ENCODE measurements at places on chromosomes 2 and 18.

DNA sequence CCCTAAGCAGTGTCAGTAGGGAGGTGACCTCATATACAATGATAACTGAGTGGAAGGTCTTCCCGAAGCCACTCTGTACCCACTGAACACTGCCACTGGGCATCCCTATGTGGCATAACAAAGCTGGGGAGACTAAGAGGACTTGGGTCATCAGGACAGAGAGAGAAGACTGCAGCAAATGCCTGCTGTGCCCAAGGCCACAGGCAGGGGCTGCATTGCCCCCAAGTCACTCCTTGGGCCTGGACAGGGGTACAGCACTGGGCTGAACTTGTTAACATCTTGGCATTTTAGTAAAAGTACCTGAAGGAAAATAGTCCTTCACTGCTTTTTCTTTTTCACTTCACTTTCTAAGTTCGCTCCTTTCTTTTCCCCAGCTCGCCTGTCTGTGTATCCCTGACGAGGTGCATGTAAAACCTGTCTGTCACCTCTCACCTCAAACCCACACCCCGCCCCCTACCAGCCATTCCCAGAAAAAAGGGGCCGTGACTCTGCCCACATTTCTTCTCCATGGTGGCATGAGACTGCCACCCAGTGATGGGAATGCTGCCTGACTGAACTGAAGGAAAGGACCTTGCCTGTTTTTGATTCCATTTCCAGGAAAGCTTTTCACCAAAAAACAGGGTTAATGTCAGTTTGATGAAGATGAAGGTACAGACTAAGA is 62.9 kb downstream of the MTHFD2 start:
- peak; percentile 13 for DNase-seq

GRCh38 chr18:75400366-75400765 is 27.1 kb downstream of the SMIM21 start:
- no peak for DNase-seq

GRCh38 chr2:156087875-156088274 is 244.6 kb downstream of the NR4A2 start:
- no peak for DNase-seq

DNA sequence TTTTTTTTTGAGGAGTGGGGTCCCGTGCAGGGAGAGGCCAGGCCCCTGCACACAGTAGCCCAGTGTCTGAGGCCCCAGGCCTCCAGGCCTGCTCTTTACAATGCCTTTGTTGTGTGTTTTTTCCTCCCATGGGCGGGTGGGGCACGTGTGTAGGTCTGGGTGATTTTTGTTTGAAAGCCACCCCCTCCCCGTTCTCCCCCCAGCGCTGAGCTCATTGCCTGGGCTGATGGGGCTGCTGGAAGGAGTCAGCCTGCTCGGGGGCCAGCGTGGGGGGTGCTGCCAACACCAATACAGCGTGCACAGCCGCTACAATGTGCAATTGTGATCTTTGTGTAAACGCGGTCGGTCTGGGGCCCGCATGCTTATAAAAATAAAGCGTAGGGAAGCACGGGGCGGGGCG is 142.7 kb downstream of the DYSF start:
- DNase-seq = no peak

DNA sequence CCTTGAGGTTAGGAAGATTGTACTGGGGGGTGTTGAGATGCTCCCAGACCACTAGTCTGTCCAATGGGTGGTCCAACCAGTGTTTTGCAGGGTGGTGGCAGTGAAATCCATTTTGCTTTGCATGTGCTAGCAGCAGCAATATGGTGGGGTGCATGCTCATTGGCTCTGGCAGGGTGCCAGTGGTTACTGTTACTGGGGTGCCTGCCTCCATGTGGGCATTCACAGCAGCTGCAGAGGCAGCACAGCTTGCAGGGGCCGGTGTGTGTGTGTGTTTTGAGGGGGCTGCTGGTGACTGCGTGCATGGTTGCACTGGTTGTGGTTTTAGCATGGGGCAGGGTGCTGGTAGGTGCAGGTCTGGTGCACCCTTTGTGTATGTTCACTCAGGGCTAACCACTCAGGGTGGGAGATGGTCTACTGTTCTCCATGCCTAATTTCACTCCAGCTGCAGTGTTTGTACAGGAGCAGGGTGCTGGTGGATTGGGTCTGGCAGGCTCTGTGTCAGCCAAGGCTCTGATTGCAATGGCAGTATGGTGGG is 265.4 kb downstream of the NUP35 start:
- no peak for DNase-seq

DNA sequence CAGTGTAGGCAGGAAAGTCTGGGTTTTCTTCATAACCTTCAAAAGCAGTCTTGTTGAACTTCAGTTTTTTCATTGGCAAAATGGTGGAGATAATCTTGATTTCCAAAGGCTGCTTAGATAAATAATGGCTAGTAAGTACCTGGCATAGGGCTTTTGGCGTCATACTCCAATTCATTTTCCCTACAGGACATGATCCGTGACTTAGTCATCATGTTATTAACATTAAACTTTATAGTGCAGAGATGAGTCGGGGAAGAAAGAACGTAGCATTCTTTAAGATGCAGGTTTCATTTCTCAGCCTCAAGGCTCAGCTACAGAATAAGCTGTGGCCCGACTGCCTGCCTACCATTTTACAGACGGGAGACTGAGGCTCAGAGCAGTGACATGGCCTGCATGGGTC is 64.0 kb downstream of the RALBP1 start:
- peak; percentile 86 for DNase-seq

DNA sequence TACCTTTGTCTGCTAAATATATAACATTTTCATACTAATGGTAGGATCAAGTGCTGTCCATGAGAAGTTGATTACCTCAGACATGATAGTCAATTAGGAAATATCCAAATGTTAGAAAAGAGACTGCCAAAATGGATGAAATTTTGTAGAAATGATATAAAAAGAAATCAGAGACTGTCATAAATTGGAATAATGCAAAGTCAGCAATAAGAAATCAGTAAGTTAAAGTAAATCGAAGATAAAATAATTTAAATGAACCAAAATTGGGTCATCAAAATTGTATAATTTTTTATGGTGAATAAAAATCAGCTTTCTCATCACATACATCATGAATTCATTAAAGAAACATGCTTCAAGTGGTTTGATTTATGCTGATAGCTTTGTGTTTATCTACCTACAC is 165.3 kb upstream of the CDH2 start:
- DNase-seq = no peak

DNA sequence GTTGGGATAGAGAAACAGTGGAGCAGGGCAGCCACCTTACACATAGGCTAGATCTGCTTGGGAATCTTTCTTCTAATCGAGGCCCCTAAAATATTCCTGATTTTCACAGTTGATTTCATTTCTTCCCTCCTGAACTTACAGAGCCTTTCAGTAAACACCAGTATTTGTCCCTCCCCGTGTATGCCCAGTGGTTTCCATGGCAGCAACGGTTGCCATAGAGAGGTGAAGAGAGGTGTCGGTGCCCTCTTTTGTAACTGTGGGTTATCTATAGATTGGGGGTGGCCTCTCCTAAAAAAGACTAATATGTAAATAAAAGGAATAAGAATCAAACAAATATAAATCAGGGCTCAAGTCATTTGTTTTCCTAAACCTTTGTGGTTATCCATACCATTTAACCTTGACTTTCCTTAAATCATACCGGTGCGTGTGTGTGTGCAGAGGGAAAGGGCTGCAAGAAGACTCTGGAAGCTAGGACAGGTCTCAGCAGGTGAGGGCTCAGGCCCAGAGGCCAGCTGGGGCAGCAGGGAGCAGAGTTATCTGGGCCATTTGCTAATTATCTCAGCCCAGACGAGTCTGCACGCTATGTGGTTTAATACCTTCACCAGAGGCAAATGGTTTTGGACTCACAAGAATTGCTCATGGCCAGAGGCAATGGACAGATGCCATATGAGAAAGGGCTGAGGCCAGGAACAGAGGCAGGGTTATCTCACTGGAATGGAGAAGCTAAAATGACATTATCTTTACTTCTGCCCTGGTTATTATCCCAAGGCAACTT is 35.5 kb downstream of the LIPG start:
- DNase-seq = no peak

- no peak for DNase-seq
These were observed 586.8 kb upstream of the CNTNAP5 start for GRCh38 chr2:123438251-123438650.

DNA sequence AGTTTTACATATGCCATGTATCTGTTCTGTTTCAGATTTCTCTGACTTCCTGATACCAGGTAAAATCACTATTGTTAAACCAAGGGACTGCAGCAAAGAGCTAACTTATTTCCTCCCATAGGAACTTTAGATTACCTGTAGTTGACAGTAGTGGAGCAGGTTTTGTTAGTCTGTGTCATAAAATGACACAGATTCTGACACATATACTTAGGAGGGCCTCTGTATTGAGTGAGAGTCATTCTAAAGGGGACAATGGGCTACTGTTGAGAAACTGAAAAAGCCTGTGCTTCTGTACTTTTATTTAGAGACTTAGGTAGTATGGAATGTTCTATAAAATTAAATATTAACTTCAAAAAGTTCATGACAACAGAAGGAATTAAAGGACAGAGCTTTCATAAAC is 48.2 kb downstream of the KCMF1 start:
- no peak for DNase-seq

DNA sequence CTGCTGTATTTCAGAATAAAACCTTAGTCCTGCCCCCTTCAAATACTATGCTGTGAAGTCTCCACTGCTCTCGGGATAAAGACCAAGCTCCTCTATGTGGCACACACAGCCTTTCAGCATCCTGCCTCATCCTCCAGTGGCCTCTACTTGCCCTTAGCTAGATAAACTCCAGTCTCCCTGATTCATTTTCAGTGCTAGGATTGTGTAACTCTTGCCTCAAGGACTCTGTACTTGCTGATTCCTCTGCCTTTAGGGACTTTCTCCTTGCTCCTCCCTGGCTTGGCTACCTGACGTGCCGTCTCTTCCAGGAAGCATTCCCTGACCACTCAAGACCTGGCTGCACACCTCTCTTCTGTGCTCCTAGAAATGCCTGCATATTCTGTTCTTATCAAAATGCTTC is 416.7 kb downstream of the MTX2 start:
- peak; percentile 76 for DNase-seq

DNA sequence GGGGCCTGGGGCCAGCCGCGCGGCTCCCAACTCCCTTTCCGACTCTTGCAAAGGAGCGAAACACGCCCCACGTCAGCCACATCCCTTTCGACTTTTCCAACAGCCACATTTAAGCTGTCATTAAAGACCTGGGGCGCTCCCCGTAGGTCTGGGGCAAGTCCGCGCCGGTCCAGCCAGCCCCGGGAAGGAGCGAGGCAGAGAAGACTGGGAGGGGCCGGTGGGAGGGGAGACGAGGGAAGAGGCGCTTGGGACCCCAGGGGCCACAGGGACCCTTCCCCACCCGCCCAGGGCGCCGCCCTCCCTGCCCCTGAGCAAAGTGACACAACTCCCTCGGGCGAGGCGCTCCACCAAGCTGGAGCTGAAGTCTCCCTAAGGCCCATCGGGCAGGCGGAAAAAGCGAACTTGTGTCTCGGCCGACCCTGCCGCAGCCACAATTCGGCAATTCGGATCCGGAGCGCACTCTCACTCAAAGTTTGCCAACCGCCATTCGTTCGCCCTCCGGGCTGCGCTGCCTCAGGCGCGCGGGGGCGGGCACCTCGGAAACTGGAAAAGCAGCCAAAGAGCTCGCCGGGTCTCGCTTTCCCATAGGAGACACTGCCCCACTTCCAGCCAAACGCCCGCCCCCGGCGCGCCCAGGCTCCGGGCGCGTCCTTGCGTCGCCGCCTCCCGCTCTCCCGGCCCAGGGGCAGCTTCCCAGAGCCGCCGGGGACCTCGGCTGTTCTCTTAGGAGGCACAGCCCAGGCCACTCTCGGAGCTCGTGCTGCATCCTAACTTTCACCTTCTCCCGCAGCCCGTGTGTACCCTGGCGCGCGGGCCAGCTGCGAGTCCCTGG is 1.1 kb upstream of the KCTD1 start:
- peak; percentile 47 for DNase-seq

- DNase-seq = no peak
These were observed 52.6 kb upstream of the CPO start for GRCh38 chr2:206886696-206887095.

DNA sequence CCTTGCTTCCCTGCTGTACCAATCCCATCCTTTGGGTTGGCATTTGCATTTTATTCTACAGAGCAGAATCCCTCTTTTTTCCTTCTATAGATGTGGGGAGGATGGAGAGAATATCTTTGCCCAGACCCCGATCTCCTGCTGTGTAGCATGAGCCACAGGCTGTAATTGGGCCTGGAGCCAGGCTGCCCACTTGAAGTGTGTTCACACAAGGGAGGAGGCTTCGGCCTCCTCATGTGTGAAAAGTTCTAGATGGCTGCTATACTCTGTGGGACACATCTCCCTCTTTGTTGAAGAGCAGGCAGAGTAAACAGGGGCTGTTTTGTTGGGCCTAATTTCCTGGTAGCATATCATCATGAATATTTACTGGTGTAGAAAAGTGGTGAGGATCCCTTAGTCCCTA is 126.3 kb downstream of the XRCC5 start:
- no peak for DNase-seq

DNA sequence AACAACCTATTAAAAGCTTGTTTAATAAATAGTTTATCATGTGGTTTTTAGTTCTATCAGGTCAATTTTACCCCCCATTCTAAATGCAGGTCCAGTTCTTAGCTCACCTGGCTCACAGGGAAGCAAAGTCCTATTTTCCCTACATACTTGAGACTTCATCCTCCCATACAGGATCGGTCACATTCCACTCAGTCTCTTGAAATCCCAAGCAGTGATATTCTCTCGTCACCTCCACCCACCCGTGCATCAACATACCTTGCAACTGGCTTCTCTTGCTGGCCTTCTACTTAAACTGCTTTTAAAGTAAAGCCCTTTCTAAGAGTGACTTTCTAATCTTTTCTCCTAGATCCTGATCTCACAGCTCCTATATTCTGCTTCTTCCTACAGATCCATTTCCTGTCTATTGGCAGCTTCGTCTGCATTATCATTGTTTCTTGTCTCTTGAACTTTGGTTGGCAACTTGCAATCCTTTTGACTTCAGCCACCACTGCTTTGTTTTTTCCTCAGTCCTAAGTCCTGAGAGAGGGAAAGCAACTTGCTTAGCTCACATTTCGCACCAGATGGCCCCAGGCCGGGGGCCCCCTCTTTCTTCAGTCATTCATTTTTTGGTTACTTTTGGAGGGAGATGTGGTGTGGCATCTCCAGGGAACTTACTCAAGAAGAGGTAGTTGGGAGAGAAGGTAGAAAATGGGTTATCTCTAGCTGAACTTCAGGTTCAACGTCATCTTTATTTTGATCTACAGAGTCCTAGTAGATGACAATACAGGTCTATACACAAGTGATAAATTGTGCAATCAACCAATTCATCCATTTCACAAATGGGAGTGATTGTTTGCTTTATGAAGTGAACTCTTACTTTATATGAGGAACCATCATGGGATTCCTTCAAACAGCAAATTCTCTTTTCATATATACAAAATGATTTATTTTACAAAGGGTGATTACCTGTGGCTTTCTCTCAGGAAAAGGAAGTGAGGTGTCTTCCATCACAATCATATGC is 23.9 kb upstream of the NCOA1 start:
- DNase-seq = no peak

DNA sequence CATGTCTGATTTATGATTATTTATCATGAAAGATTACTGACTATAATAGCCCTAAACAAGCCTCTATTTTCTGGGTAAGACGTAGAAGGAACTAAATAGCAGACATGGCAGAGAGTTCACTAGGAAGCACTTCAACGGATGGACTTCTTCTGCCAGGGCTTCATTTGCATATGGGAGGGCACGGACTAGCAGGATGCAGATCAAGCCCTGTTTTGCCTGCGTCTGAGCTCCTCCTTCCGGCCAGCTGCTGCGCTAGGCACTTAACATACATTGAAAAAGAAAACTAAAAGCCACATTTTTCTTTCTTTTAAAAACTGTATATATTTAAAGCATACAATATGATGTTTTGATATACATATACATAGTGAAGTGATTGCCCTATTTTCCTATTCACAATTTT is 340.0 kb upstream of the MEX3C start:
- DNase-seq = peak; percentile 48

- peak; percentile 36 for DNase-seq
These were observed 2.2 kb downstream of the LRATD1 start for GRCh38 chr2:14634489-14635390.
